ENCODE measurements at places on chromosomes 3 and 15. TPM values are rescaled to one million over a fixed set of nuclear protein-coding genes. Genes with fewer than 3 reads are reported as not detected.

Gene CPLX3
- total RNA-seq = not detected

Gene SNTN
- not detected for total RNA-seq

Gene ATP13A5
- not detected for total RNA-seq

Gene LXN
- 68.9 TPM for total RNA-seq
